HepG2 (cell line): ENCODE measurements at places on chromosomes 12 and 14.

DNA sequence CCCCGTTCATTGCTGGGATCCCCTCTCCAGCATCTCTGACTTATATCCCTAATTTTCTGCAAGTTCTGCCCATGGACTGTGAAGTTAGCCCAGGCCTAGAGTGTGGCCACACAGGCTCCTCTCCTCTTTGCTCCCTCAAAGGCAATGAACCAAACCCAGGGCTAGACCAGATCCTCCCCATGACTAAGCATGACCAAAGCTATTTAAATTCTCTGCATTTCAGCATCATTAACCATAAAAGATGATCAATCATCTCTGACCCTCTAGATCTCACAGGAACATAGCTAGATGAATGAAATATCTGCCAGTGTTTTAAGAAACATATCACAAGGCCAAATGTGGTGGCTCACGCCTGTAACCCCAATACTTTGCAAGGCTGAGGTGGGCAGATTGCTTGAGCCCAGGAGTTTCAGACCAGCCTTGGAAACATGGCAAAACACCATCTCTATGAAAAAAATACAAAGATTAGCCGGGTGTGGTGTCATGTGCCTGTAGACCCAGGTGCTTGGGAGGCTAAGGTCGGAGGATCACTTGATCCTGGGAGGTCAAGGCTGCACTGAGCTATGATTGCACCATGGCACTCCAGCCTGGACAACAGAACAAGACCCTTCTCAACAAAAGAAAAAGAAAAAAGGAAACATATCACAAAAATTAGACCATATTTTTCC lies 2.2 kb upstream of the KRT3 start:
- no peaks in the 10 kb centered on the region for H3K36me3 ChIP-seq
- H3K27ac ChIP-seq, result no peak overlapping the region
- DNase-seq, result no peak
- H3K4me3 ChIP-seq, result no peak overlapping the region

- no peaks in the 10 kb centered on the region for H3K27me3 ChIP-seq
- no peak overlapping the region for H3K4me3 ChIP-seq
- no peaks in the 10 kb centered on the region for H3K4me1 ChIP-seq
- no peak overlapping the region for H3K27ac ChIP-seq
- H3K36me3 ChIP-seq, result no peaks in the 10 kb centered on the region
These were observed 269.3 kb downstream of the SNAPC1 start for GRCh38 chr14:62031504-62031903.

GRCh38 chr14:101077481-101078074 lies 174.1 kb upstream of the RTL1 start:
- H3K36me3 ChIP-seq, result no peaks in the 10 kb centered on the region
- no peak for DNase-seq
- H3K4me3 ChIP-seq, result no peak overlapping the region
- H3K4me1 ChIP-seq, result no peaks in the 10 kb centered on the region
- H3K27ac ChIP-seq, result no peak overlapping the region

DNA sequence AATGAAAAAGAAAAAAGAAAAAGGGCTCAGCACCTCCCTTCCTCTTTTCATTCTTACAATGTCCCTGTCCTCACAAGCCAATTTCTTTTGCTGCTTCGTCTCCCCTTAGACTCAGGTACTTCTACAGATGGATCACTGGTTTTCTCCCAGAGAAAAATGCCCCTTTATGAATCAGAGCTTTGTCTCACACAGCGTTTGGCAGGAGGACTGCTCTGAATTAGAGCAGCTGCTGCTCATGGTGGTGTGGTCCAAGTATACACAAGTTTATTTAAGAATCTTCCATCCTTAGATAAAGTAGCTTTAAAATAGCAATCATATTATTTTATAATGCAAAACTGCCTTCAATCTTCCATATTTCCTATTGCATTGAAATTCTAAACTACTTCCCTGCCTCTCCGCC lies 80.3 kb downstream of the SLC8A3 start:
- H3K4me1 ChIP-seq, result no peaks in the 10 kb centered on the region
- no peak for DNase-seq
- no peaks in the 10 kb centered on the region for H3K36me3 ChIP-seq
- H3K27ac ChIP-seq, result no peak overlapping the region
- no peak overlapping the region for H3K4me3 ChIP-seq

- H3K4me3 ChIP-seq, result no peak overlapping the region
- no peaks in the 10 kb centered on the region for H3K4me1 ChIP-seq
- no peak overlapping the region for H3K27ac ChIP-seq
- DNase-seq, result no peak
These were observed 4.7 kb upstream of the KRT79 start for GRCh38 chr12:52838609-52839435.

- DNase-seq, result no peak
- H3K4me1 ChIP-seq, result peaks cover 66% of the 10 kb centered on the region
- H3K36me3 ChIP-seq, result no peaks in the 10 kb centered on the region
- no peak overlapping the region for H3K27ac ChIP-seq
These were observed 100.9 kb downstream of the EPS8 start for GRCh38 chr12:15688202-15688736.

- no peaks in the 10 kb centered on the region for H3K36me3 ChIP-seq
- H3K4me3 ChIP-seq, result no peak overlapping the region
- peaks cover 19% of the 10 kb centered on the region for H3K4me1 ChIP-seq
- H3K27ac ChIP-seq, result no peak overlapping the region
- no peak for DNase-seq
- no peaks in the 10 kb centered on the region for H3K27me3 ChIP-seq
These were observed 15.3 kb upstream of the HVCN1 start for GRCh38 chr12:110704231-110704630.

DNA sequence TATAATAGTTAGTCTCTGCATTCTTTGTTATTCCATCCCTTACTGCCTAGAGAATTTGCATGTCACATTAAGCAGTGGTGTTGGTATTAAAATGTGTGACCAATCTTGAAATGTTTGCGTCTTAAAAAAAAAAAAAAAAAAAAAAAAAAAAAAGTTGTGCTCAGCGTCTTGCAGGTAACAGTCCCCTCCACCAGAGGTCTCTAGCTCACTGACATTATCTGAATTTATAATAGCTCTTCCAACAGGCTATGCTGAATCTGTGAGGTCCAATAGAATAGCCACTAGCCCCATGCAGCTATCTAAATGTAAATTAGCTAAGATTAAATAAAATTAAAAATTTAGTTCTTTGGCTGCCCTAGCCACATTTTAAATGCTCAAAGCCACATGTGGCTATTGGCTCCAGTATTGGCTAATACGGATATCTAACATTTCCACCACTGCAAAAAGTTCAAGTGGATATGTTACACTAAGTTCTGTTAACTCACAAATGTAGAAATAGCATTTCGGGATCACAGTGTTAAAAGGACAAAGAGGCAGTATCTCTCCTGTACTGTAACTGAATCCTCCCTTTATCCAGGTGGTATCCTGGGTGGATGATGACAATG lies 28.7 kb downstream of the NKX2-8 start:
- no peaks in the 10 kb centered on the region for H3K27me3 ChIP-seq
- peak; percentile 65 for DNase-seq
- no peak overlapping the region for H3K4me3 ChIP-seq

DNA sequence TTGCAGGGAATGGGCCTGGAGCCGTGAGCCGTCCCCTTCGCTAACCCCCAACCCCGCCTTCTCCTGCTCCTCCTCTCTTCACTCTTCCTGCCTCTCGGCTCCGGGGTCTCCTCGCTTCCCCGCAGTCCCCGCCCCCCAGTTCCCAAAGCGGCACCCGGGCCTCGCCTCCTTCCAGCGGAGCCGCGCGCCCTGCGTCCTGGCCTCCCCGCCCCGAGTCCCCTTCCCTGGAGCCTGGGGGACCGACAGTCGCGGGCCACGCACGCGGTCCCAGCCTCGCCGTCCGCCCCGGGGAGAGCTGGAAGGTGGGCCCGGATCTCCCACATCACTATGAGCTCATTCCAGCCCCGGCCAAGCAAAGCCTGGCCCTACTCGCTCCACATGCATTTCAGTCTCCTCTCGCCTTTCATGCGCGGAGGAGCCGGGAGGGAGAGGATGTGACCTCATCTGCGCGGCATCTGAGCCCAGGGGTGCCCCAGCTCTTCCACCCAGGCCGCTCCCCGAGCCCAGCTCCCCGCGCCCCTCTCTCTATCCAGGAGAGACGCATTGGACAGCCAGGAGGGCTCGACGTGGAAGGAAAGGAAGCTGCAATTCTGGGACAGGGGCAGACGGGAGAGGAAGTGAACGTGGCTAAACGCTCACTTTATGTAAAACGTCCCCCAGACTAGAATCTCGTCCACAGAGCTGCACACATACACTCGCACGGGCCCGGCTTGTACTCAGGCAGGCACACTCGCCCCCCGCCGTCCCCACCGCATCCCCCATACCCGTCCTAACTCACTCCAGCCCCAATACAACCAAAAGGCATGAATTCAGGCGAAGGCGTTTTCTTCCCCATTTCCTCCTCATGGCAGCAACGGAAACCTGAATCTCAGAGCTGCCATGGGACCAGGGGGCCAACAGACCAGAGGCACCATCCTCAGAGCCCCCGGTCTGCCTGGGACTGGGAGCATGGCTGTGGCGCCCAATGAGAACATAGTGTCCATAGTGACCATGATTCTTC lies 108.7 kb upstream of the CCND2 start:
- no peaks in the 10 kb centered on the region for H3K4me1 ChIP-seq
- no peak overlapping the region for H3K4me3 ChIP-seq
- no peak for DNase-seq
- no peaks in the 10 kb centered on the region for H3K36me3 ChIP-seq

GRCh38 chr12:117334051-117334450 lies 27.4 kb downstream of the NOS1 start:
- 0 out of 2 replicates have a peak, but pooled peaks cover 7% of the 10 kb centered on the region for H3K4me1 ChIP-seq
- no peak overlapping the region for H3K4me3 ChIP-seq
- H3K27me3 ChIP-seq, result peaks cover 36% of the 10 kb centered on the region; the same call in 2 of the 3 replicates
- no peak for DNase-seq
- H3K27ac ChIP-seq, result no peak overlapping the region

- H3K36me3 ChIP-seq, result no peaks in the 10 kb centered on the region
- no peak for DNase-seq
- H3K27me3 ChIP-seq, result no peaks in the 10 kb centered on the region
- no peaks in the 10 kb centered on the region for H3K4me1 ChIP-seq
- H3K4me3 ChIP-seq, result no peak overlapping the region
These were observed 290.8 kb downstream of the PRKD1 start for GRCh38 chr14:29636870-29637269.

GRCh38 chr14:93056166-93056839 lies 59.4 kb downstream of the ITPK1 start:
- H3K27ac ChIP-seq, result peak overlapping the region; percentile 22
- H3K27me3 ChIP-seq, result no peaks in the 10 kb centered on the region
- peaks cover 47% of the 10 kb centered on the region for H3K4me1 ChIP-seq
- DNase-seq, result no peak
- no peaks in the 10 kb centered on the region for H3K36me3 ChIP-seq

GRCh38 chr12:12469386-12469785 lies 93.3 kb downstream of the DUSP16 start:
- H3K4me1 ChIP-seq, result no peaks in the 10 kb centered on the region
- H3K27ac ChIP-seq, result no peak overlapping the region
- no peak overlapping the region for H3K4me3 ChIP-seq

- no peak overlapping the region for H3K4me3 ChIP-seq
- H3K4me1 ChIP-seq, result peaks cover 11% of the 10 kb centered on the region
- H3K27me3 ChIP-seq, result peaks cover 23% of the 10 kb centered on the region
- H3K27ac ChIP-seq, result no peak overlapping the region
- DNase-seq, result no peak
These were observed 101.0 kb downstream of the SINHCAF start for GRCh38 chr12:31224768-31225448.

GRCh38 chr12:131950182-131950913 lies 606 bp downstream of the EP400 start:
- no peaks in the 10 kb centered on the region for H3K36me3 ChIP-seq
- peaks cover 30% of the 10 kb centered on the region for H3K4me1 ChIP-seq
- no peaks in the 10 kb centered on the region for H3K27me3 ChIP-seq
- peak overlapping the region; percentile 75 for H3K4me3 ChIP-seq
- no peak for DNase-seq

GRCh38 chr14:91114079-91115065 lies 499 bp downstream of the DGLUCY start:
- H3K4me3 ChIP-seq, result peak overlapping the region; percentile 81
- H3K27me3 ChIP-seq, result no peaks in the 10 kb centered on the region
- H3K4me1 ChIP-seq, result peaks cover 52% of the 10 kb centered on the region
- H3K27ac ChIP-seq, result peak overlapping the region; percentile 90
- peak; percentile 79 for DNase-seq

GRCh38 chr12:113857371-113857770 lies 108.8 kb downstream of the RBM19 start:
- H3K4me1 ChIP-seq, result no peaks in the 10 kb centered on the region
- peaks cover 54% of the 10 kb centered on the region; the same call in 2 of the 3 replicates for H3K36me3 ChIP-seq
- H3K4me3 ChIP-seq, result no peak overlapping the region
- no peak for DNase-seq
- H3K27ac ChIP-seq, result no peak overlapping the region

DNA sequence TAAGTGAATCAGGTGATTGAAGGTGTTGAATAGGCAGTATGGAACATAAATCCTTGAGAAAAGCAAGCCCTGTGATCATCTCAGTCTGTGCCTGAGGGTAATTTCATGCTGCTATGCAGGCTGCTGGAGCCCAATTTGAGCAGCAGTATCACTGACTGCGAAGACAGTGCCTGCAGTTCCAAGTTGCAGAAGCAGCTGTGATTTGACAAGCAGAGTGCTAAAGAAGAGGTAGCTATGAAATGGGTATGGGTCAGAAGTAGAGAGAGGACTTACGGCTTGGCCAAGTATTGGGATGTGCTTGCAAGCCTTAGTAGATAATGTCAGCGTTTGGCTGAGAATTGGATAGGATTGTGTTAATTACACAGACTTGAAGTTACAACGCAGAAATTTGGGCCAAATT lies 22.5 kb downstream of the PIK3C2G start:
- no peaks in the 10 kb centered on the region for H3K27me3 ChIP-seq
- no peak overlapping the region for H3K27ac ChIP-seq
- H3K36me3 ChIP-seq, result no peaks in the 10 kb centered on the region
- H3K4me3 ChIP-seq, result no peak overlapping the region
- DNase-seq, result no peak
- H3K4me1 ChIP-seq, result no peaks in the 10 kb centered on the region

- H3K4me1 ChIP-seq, result 0 out of 2 replicates have a peak, but pooled peaks cover 7% of the 10 kb centered on the region
- H3K4me3 ChIP-seq, result no peak overlapping the region
- no peaks in the 10 kb centered on the region for H3K27me3 ChIP-seq
- no peaks in the 10 kb centered on the region for H3K36me3 ChIP-seq
- no peak for DNase-seq
These were observed 27.6 kb upstream of the ARHGAP5 start for GRCh38 chr14:32049361-32050088.

GRCh38 chr14:23356662-23357061 lies 4.0 kb upstream of the SLC22A17 start:
- no peak for DNase-seq
- H3K4me3 ChIP-seq, result no peak overlapping the region
- no peaks in the 10 kb centered on the region for H3K36me3 ChIP-seq
- H3K4me1 ChIP-seq, result peaks cover 30% of the 10 kb centered on the region

GRCh38 chr12:65637774-65638173 lies 186.5 kb upstream of the HMGA2 start:
- H3K27ac ChIP-seq, result no peak overlapping the region
- H3K36me3 ChIP-seq, result no peaks in the 10 kb centered on the region
- peaks cover 16% of the 10 kb centered on the region for H3K4me1 ChIP-seq
- no peak overlapping the region for H3K4me3 ChIP-seq
- H3K27me3 ChIP-seq, result peaks cover 6% of the 10 kb centered on the region; the same call in 1 of the 3 replicates

- no peak overlapping the region for H3K27ac ChIP-seq
- H3K4me1 ChIP-seq, result no peaks in the 10 kb centered on the region
- peaks cover 13% of the 10 kb centered on the region; the same call in 1 of the 3 replicates for H3K27me3 ChIP-seq
- DNase-seq, result no peak
These were observed 38.0 kb downstream of the CHST11 start for GRCh38 chr12:104494793-104495158.
